ENCODE measurements at places on chromosomes 6 and 20. TPM values are rescaled to one million over a fixed set of nuclear protein-coding genes. Genes with fewer than 3 reads are reported as not detected.

The ELOVL2 gene
- not detected for total RNA-seq

DNA sequence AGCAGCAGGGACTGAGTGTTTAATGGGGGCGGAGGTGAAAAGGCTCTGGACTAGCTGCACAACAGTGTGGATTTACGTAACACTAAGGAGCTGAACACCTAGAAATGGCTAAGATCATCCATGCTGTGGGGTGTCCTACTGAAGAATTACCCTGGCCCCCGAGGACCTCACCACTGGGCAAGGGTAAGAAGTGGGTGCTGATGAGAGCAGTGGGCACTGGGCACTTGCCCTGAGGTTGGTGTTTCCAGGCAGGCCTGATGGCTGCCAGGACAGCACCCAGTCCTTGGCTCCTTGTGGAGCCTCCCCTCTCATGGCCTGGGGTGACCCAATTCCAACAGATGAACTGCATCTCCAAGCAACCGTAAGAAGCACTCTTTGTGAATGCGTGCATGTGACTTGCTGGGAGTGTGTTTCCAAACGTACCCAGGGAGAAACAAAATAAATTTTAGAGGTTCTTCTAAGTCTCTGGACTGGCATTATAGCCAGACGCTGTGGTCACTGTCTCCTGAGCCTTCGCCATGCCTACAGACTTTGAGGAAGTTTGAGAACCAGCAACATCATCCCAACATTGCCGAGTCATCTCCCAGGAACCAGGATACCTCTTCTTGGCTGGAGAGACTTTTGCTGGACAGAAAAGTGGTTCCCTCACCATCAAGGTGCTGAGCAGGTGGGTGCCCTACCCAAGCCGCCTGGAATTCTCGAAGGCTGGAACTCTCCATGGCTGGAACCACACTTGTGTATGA is 245.9 kb downstream of the ERMARD start:
- H3K27me3 ChIP-seq, result peaks cover 2% of the 10 kb centered on the region
- no peak overlapping the region for H3K27ac ChIP-seq
- H3K4me3 ChIP-seq, result no peak overlapping the region
- DNase-seq, result no peak
- H3K4me1 ChIP-seq, result peaks cover 1% of the 10 kb centered on the region

DNA sequence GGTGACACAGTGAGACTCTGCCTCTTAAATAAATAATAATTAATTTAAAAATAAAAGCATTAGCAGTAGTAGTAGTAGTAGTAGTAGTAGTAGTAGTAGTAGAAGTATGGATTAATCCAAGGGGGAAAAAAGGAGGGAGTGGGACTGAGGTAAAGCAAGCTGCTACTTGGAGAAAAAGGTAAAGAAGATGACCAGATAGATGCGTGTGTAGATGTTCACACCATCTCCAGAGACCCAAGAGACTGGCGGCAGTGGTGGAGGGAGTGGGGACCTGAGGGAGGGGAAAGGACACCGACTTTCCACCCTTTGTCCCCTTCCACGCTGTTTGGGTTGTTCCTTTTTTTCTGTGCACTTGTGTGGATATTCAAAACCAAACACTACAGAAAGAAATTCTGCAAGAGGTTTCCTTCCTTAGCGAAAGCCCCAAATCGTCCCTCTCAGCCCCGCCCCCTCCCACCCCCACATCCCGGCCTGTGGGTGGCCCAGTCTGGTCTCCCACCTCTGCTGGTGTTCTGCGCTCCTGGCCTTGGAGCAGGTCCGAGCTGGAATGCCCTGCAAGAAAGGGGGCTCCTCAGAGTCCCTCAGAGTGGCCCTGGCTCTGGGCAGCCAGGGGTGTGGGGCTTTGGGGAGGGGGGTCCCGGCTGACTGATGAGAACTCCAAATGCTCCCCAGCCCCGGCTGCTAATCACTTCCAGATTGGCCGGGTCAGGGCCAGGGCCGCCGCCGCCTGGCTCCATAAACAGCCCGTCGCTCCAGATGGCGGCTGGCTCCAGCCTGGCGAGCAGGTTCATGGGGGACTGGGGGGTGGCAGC is 60.2 kb downstream of the UBE2V1 start:
- H3K4me3 ChIP-seq, result no peak overlapping the region
- H3K27me3 ChIP-seq, result no peaks in the 10 kb centered on the region
- peaks cover 22% of the 10 kb centered on the region for H3K4me1 ChIP-seq
- no peaks in the 10 kb centered on the region for H3K36me3 ChIP-seq
- no peak for DNase-seq

- no peaks in the 10 kb centered on the region for H3K4me1 ChIP-seq
- no peak overlapping the region for H3K4me3 ChIP-seq
- no peak for DNase-seq
- H3K36me3 ChIP-seq, result no peaks in the 10 kb centered on the region
- H3K27ac ChIP-seq, result no peak overlapping the region
Observed at GRCh38 chr20:63401384-63402110, 40.4 kb upstream of the CHRNA4 start.

GRCh38 chr6:15872241-15873103 is 209.6 kb upstream of the DTNBP1 start:
- peaks cover 6% of the 10 kb centered on the region for H3K27me3 ChIP-seq
- no peaks in the 10 kb centered on the region for H3K36me3 ChIP-seq
- no peak overlapping the region for H3K4me3 ChIP-seq
- H3K27ac ChIP-seq, result no peak overlapping the region

DNA sequence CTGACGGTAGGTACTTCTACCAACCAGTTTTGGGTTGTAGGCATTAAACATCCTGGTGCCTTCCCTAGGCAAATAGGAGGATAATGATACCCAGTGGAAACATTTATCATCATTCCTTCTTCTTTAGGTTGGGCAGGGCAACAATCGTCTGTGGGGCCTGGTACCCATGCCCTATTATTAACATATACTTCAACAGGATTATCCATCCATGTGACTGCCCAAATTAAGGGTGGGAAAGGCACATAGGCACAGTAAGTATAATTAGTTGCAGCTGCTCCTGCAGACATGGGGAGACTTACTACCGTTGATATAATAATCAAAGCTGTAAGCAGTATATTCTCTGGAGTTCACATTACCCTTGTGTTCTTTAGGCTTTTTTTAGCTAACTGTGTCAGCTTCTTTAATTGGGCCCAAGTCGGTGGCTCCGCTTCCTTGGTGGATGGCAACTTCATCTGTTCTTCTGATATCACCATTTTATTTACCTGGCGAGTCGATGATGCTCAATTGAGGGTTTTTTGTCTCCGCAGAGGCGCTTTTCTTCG is 16.8 kb downstream of the RPL7L1 start:
- H3K27me3 ChIP-seq, result no peaks in the 10 kb centered on the region
- DNase-seq, result no peak
- H3K4me1 ChIP-seq, result peaks cover 27% of the 10 kb centered on the region
- H3K27ac ChIP-seq, result no peak overlapping the region
- H3K4me3 ChIP-seq, result no peak overlapping the region
- H3K36me3 ChIP-seq, result no peaks in the 10 kb centered on the region

DNA sequence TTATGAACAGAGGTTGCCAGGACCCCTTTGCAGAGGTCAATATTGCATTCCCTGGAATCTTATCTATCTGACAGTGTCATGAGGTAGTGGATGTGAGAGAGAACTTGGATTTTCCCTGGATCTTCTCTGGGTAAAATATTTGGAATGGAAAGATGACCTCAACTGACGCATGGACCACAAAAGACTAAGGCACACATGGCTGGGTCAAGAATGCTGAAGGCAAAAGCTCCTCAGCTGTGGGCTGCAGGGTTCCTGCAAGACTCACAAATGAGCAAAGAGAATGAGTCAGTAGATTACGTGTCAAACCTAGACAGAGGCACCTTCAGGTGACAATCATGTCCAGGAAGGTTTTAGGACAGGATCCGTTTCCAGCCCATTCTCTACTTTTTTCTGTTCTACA is 484.0 kb downstream of the C6orf118 start:
- no peaks in the 10 kb centered on the region for H3K36me3 ChIP-seq
- DNase-seq, result no peak
- H3K27me3 ChIP-seq, result no peaks in the 10 kb centered on the region

DNA sequence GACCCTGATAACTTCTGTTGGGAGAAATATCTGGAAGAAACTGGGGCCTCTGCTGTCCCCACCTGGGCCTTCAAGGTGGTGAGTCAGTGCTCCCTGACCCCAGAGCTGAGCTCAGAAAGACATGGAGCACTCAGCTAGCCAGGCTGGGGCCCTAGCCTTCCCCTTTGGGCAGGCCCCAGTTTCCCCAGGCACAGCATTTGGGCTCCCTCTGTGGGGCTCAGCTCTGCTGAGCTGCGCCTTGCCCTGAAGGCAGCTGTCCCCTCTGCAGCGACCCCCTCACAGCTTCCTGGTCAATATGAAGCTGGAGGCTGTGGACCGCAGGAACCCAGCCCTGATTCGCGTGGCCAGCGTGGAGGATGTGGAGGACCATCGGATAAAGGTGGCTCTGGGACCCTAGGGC is 24.8 kb upstream of the SGK2 start:
- no peaks in the 10 kb centered on the region for H3K4me1 ChIP-seq
- peaks cover 21% of the 10 kb centered on the region for H3K36me3 ChIP-seq
- H3K27ac ChIP-seq, result no peak overlapping the region
- H3K27me3 ChIP-seq, result no peaks in the 10 kb centered on the region

Measured in activated B cell treated with CpG ODN at 0.5 μM for 24 hours (primary cell).